Glomerular endothelial cell (primary cell): ENCODE measurements at places on chromosomes 2 and 18. TPM values are rescaled to one million over a fixed set of nuclear protein-coding genes. Genes with fewer than 3 reads are reported as not detected.

GRCh38 chr2:44254023-44254422 lies 21.3 kb upstream of the SLC3A1 start:
- DNase-seq, result no peak

- no peak for DNase-seq
These were observed 106.9 kb upstream of the MSTN start for GRCh38 chr2:190169221-190170072.

DNA sequence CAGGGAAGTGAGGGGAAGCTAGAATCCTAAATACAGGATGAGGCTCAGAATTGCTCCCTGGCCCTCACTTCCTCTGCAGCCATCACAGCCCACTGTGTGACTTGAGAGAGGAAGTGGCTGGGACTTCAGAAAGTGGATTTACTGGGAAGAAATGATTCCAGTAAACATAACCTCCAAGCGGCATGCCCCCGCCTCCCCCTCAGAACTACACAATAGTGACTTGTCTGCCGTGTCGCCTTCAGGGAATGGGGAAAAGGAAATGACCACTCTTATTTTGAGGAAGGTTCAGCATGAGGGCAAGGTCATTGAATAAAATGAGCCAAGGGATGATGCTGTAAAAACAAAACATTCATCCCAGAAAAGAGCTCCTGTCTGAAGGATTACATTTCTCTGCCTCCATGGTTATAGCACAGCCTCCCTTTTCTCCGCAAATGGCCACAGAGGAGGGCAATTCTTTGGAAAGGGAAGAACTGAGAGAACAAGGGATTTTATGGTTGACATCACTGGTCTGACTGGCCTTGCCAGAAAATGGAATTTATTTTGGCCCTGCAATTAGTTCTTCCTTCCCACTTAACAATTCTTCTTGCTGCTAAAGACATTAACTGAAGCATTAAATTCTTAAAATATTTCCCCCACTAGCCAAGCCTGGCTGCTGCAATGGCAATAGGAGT lies 78.9 kb upstream of the DAPL1 start:
- peak; percentile 88 for DNase-seq

DNA sequence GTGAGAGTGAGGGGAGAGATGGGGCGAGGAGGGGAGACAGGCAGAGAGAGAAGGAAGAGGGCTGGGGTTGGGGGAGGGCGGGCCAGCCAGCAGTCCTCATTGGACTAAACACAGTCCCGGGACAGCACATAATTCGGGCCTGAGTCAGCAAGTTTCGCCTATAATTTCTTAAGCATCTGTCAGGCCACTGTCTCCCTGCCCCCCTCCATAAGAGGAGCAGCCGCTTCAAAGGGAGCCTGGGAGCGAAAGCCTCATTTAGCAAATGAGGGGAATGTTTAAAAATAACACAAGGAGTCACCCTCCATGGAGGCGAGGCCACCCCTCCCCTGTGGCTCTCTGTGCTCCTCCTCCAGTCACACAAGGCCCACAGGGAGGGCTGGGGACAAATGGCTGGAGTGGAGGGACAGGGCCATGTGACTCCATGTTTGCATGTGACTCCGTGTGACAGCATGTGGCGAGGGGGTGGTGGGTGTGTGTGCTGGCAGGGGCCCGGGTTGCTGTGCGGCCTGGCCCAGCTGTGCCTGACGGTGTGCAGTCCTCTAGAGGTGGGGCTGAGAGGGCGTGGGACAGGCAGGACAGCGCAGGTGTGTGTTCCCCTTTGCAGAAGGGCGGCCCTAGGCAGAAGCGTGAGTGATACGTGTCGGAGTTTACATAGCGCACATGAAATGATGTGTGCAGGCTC lies 162.4 kb downstream of the CELF4 start:
- DNase-seq, result no peak

DNA sequence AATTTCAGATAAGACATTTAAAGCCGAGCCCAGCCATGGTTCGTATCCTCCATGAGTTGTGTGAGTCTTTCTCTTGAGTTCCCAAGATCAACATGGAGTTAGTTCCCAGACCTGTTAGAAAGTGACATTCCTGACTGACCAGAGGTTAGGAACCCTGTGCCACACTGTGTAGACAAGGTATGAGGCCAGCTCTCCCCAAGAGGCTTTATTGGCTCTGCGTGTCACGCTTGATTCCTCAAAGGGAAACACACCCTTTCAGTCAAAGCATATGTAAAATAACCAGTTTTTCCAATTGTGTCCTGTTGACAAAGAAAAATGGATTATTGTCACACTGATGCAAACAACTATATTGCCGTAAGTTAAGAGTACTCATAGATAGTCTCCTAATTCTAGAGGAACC lies 1.2 kb downstream of the SULT1C3 start:
- no peak for DNase-seq

- no peak for DNase-seq
These were observed 6.1 kb upstream of the SALL3 start for GRCh38 chr18:78973357-78974083.

- no peak for DNase-seq
These were observed 821.2 kb upstream of the ID2 start for GRCh38 chr2:7860693-7861092.

- DNase-seq, result no peak
These were observed 141.3 kb upstream of the THUMPD2 start for GRCh38 chr2:39920307-39920801.

GRCh38 chr2:224400886-224401632 lies 848 bp downstream of the FAM124B start:
- DNase-seq, result no peak

DNA sequence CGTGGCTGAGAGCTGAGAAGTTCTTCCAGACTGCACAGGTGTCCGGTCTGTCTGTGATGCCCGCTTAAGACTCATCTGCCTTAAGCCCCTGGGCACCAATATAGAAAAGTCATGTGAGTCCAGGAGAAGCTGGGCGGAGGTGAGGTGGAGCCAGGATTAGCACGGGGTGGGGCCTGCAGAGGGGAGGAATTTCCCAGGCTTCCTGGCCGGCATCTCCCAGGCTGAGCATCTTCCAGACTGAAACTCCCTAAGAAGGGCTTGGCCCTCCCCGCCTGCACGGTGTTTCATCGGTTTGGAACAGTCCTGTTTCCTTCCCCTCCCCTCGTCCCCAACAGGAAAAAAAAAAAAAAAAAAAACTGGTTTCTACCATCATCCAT lies 270.3 kb downstream of the ATAD2B start:
- no peak for DNase-seq

DNA sequence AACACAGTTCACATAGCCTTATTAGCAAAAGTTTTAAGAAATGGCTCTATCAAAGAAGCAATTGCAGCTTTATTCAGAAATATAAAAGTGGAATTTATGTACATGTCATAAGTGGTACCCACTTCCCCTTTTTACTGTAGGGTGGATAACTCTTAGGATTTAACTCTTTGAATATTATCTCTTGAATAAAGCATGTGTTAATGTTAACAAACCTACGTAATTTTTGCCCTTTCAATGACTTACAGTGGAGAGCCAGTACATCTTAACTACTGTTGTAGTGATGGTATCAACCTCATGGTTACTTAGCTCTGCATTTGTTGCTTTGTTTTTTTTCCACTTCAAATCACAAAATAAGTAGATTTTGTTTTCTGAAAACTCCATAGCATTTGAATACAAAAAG lies 8.8 kb downstream of the NABP1 start:
- DNase-seq, result no peak

GRCh38 chr18:68642003-68642402 lies 72.9 kb downstream of the TMX3 start:
- DNase-seq, result no peak

DNA sequence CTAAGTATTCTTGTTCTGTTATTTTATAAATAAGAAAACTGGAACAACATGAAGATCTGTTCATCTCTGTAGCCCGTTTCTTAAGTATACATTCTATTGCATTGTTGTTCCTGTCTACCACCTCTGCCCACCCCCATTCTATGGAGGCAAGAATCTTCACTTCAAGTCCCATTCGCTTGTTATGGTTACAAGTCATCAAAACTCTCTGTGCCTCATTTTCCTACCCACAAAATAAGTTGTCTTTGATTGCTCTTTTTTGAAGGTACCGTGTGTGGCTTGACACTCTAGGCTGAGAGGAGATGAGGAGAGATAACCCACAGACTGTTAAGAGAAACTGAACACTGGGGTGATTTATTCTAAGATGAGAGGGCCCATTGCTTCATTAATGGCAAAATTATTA lies 2.9 kb upstream of the EVA1A start:
- DNase-seq, result no peak

- DNase-seq, result no peak
These were observed 13.2 kb upstream of the CHRNA1 start for GRCh38 chr2:174777347-174778084.

DDX1 gene
- total RNA-seq, result 65.9 and 74.2 TPM in 2 replicates

MRPL30 gene
- total RNA-seq, result 37.2 and 39.7 TPM in 2 replicates

PAIP2B gene
- 0.47 and 0.87 TPM in 2 replicates for total RNA-seq

VWC2L gene
- not detected in 2 replicates for total RNA-seq

ITGB6 gene
- total RNA-seq, result 0.47 and 0.68 TPM in 2 replicates

PER2 gene
- 1.5 and 3.7 TPM in 2 replicates for total RNA-seq

NAT8 gene
- total RNA-seq, result not detected in 2 replicates
